Activated CD8-positive, alpha-beta T cell treated with anti-CD3 and anti-CD28 coated beads for 36 hours (primary cell): ENCODE measurements at places on chromosomes 13 and 19.

GRCh38 chr19:55270172-55270942 is 9.6 kb downstream of the HSPBP1 start:
- DNase-seq = no peak

DNA sequence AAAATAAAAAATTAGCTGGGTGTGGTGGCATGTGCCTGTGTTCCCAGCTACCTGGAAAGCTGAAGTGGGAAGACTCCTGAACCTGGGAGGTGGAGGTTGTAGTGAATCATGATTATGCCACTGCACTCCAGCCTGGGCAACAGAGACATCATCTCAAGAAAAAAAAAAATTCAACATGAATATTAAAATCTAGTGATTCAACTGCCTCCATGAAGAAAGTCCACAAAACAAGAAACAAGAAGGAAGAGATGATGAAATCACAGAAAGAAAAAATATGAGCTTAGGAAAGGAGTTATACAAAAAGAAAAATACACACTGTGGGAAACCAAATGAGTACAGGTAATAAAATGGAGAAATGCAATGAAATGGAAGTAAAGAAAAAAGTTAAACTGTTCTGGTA is 99.6 kb upstream of the SIAH3 start:
- DNase-seq = no peak

DNA sequence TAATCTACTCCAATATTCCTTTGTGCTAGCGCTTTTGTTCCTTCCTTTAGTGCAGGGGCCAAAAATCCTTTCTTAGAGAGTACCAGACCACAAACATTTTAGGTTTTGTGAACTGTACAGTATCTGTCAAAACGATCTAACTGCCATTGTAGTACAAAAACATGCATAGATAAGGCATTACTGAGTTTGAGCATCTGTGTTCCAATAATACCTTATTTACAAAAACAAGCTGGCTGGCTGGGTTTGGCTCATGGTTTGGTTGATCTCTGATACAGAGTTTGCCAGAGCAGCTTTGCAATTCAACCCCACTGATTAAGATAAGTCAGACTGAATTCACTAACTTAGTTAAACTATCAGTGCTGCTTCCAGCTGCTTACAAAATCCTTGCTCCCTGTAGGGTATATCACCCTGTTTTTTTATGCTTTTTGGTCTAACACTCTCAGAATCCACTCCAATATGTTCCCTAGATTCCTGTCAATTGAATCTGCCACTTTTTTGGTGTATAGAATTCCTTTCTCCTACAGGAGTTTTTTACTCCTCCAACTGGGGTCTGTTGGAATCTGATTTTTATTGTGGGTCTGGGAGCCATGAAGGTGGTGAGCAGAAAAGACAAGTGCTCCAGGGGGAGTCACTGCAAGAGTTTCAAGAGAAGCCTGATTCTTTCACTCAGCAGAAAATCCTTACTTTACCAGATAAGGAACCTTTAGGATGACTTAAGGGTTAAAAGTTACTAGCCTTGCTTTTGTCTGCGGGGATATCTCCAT is 1399.4 kb downstream of the EFNB2 start:
- no peak for DNase-seq

DNA sequence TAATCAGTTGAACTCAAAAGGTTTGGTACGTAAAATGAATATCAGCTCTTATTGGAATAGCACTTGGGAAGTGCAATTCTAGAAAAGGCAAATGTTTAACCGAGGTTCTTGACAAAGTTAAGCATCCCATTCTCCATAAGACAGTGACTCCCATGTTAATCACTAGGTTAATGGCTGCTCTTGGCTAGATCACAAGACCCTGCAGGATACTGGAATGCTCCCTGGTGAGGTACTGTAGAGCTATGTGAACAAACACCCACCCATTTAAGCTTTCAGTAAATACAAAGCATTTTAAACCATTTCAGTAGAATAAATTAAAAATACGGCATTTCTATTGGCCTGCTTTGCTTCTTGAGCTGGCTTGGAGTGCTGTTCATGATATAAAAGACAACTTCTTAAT is 56.5 kb downstream of the TDRD3 start:
- DNase-seq = no peak

- DNase-seq = no peak
Measured at GRCh38 chr19:45494261-45494916, 2.5 kb downstream of the RTN2 start.

DNA sequence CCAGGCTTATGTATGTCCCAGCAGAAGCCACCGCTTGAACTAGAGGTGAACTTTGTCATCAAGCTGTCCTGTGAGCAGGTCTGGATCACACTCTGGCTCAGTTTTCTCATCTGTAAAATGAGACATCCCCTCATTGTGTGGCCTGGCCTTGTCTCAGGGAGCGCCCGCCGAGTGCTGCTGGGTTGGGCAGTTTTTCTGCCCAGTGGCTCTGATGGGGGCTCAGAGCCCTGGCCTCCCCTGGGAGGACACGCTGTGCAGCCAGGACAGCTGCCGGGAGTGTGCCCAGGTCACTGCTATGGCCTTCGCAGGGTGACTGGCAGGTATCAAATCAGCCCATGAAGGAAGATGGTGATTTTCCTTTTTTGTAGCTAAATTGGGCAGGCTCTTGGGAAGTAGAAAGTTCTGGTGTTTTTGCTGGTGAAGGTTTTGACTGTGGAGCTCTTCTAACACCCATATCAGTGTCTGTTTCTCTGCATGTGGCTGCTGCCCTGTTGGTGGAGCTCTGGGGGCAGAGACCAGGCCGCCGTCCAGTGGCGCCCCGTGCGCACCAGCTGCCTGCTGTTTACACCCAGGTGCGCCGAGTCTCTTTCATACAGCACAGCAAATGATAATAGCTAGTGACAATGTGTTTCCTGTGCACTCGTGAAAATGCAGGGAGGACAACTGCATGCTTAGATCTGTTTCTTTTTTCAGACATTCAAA is 40.8 kb downstream of the SLC7A9 start:
- no peak for DNase-seq

GRCh38 chr13:72781451-72782439 is at the start of the genes DIS3 and PIBF1:
Gene DIS3, minus strand, starts transcription at chr13:72781900. Its CDS starts 68 bp downstream, at chr13:72781832.
Gene PIBF1, plus strand, starts transcription at chr13:72782133. Its CDS starts 1,337 bp downstream, at chr13:72783470.
- DNase-seq = peak; percentile 98

DNA sequence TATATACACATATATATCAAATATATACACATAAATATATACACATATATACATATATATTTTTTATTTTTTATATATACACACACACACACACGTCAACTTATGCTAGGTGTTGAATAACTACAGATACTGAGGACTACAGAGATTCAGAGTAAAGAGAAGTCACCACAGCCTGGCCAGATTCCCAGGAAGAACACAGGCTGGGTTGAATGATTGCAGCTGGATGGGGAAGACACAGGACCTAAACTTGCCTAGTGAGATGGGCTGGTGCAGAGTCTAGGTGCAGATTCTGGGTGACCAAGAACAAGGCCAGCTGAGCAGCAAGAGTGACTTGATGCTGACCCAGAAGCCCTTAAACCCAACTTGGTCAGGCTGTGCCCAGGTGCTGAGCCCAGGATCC is 241.3 kb downstream of the KCTD12 start:
- DNase-seq = no peak

GRCh38 chr19:35509018-35509652 is 4.3 kb downstream of the DMKN start:
- peak; percentile 68 for DNase-seq

DNA sequence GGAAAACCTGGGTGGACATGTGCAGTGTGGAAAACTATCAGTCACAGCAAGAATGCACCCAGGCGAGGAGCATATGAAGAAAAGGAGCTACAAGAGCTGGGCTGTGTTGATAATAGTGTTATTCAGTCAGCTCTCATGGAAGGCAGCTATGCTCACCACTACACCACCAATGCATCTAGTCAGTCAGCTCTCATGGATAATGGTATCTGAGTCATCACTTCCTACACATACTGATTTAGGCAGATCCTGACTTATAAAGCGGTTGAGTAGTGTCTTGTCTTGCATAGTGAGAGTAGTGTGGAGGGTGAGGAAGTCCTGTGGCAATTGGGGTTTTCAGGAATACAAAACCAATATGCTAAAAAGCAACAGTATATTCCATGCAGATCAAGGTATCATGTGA is 9.1 kb upstream of the ZNF160 start:
- DNase-seq = no peak

DNA sequence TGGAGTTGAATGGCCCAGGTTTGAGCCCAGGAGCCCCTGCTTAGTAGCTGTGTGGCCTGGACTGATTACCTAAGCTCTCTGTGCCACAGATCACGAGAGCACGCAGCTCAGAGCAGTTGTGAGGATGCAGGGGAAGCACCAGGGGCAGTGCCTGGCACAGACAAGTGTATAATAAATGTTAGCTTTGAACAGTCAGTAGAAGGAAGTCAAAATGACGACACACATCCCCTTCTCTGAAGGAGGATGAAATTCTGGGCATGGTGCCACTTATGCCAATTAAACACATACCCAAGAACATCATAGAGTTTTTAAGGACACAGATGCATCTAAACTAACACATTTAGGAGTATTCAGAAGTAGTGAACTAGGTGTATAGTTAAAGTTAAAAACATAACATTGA is 24.9 kb upstream of the SIGLEC11 start:
- no peak for DNase-seq

GRCh38 chr13:69450245-69450644 is 657.4 kb upstream of the ATXN8OS start:
- DNase-seq = no peak

DNA sequence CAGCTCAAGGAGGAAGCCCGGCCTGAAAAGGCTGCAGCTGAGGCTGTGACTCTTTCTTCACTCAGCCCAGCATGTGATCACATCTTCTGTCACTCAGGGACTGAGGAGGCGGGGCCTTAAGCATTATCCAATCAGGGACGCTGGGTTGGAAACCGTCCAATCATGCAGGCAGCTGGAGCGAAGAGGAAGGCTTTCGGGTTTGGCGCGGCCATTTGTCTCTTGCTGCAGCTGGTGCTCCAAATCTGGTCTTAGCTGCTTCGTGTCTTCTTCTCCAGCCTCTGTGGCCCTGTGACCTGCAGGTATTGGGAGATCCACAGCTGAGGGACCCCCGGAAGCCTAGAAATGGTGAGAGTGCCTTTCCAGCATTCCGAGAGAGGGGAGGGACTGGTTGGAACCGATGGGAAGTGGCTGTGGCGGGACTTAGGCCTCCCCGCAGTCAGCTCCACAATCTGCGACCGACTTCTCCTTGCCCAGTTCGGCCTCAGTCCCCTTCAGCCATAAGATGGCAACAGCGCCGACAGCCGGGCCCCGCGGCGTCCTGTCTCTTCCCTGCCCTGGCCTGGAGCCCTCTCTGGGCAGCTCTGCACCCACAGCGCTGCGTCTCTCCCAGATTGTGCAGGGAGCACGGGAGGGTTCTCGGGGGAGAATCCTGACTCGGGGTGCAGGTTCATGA is at the start of gene ZNF90:
Gene ZNF90 (plus strand): TSS at position 210 of the 673 bp plus-strand sequence. CDS start 133 bp downstream, at position 343.
- peak; percentile 98 for DNase-seq

- no peak for DNase-seq
Measured at GRCh38 chr13:46782066-46782465, 14.9 kb downstream of the ESD start.

GRCh38 chr13:96994017-96994857 is at the start of gene OXGR1:
Gene OXGR1, minus strand, starts transcription at chr13:96994476. Its CDS starts 6,717 bp downstream, at chr13:96987759.
- no peak for DNase-seq

GRCh38 chr13:101489643-101490405 is 37.3 kb downstream of the ITGBL1 start:
- no peak for DNase-seq

GRCh38 chr19:42154471-42155323 is 22.5 kb upstream of the POU2F2 start:
- DNase-seq = peak; percentile 25

GRCh38 chr13:22837980-22838647 is 342.7 kb upstream of the SGCG start:
- DNase-seq = no peak

DNA sequence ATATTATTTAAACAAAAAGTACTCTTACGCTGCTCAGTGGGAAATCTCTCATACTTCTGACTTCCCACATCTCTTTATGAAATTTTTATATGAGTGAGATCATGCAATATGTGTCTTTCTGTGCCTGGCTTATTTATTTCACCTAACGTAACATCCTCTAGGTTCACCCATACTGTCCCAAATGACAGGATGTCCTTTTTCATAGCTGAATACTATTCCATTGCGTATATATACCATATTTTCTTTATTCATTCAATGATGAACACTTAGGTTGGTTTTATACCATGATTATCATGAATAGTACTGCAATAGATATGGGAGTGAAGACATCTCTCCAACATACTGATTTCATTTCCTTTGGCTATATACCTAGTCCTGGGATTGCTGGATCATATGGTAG is 57.8 kb upstream of the TPP2 start:
- DNase-seq = no peak

- no peak for DNase-seq
Measured at GRCh38 chr19:55716531-55716930, 21.7 kb downstream of the NLRP9 start.

DNA sequence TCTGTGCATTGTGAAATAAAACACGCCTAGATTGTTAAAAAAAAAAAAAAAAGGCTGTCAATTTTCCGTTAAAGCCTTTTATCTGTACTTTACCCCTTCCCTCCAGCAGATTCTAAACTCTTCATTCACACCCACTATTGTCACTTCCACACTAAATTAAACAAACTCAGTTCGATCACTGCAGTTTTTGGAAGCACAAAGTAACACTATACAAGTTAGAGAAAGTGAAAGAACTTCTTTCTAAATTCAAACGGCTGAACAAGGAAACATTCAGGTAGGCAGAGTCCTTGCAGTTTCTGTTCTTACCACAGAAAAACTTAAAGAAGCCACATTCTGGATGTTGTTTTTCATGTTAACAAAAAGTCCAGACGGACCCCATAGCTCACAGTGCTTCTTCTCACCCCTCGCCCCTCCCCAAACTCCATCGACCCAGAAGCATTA is 27.5 kb upstream of the UBE2L5 start:
- DNase-seq = no peak

DNA sequence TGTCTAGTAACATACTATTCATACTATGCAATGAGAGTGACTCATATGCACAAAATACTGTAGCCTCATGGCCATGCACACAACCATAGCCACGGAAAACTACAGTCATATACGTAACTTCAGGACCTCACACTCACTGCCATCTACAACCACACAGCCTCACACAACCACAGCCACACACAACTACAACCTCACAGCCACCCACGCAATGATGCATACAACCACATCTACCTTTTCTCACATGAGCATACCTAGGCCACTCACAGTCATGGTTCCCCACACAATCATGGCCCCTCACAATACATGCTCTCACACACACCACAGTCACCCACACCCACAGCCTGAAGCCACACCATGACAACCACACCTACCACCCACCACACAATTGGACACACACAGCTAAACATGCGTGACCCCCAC is 8.7 kb upstream of the TNFSF14 start:
- peak; percentile 94 for DNase-seq
